ENCODE measurements at places on chromosomes 2 and 18.

GRCh38 chr2:236061497-236061896 is 106.7 kb downstream of the GBX2 start:
- DNase-seq: no peak

DNA sequence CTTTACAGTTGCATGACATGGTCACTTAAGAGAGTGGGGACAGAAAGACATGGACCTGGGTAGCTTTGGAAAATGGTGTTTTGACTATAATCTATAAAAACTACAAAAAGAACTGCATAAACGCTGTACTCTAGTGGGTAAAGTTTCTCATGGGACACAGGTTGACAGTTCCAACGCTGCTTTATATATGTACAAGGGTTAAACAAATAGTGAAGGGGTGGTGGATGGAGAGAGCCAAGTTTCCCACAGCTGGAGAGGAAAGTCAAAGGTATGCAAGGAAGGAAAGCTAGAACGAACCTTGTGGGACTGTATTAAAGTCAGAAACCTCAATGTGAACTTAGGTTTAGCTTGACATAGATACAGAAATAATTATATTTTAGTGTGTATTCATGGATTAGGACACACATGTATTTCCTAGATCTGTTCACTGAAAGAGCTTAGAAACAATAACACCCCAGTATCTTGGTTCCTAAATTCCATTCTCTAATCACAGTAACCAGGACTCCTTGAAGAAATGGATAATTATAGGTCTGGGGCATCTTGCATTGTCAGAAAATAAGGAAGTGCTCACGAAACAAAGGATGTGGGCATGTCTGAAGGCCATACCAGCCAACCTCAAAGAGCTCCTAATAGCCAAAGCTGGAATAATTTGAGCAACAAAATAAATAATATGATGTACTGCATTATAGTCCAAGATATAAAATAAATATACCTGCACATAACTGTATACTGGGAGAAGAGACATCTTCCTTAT is 28.8 kb downstream of the TANC1 start:
- DNase-seq: no peak

DNA sequence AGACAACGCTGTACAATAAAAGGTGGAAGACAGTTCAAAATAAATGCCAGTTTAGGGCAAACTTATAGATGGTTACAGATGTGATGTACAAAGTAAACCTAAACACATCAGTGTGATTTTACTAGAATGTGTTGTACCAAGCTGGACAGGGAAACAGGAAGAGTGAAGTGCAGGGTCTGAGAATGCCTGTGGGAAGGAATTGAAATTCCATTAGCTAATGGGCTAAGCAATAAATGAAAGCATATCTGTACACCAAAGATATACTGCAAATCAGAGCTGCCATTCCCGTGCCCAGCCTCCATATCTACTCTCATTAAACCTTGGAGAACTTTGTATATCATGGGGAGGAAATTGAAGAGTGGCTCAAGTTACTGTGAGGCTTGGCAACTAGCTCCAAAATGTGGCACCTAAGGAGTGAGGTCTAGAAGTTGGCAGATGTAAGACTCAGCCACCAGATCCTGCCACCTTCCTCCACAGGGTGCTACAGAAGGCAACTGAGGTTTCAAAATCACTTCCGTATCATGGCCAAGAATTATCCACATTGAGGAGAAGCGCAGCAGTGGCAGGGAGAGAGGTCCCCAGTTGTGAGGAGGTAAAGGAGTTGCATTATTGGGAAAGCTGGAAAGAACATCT is 277.8 kb downstream of the TCF4 start:
- DNase-seq: no peak

GRCh38 chr2:99576775-99577174 is 87.0 kb upstream of the REV1 start:
- DNase-seq: no peak

- DNase-seq: no peak
Measured at GRCh38 chr18:58288921-58289797, 245.1 kb downstream of the NEDD4L start.

- DNase-seq: no peak
Measured at GRCh38 chr2:120914839-120915521, 179.3 kb downstream of the GLI2 start.

GRCh38 chr2:15259356-15259756 is 301.8 kb downstream of the NBAS start:
- DNase-seq: no peak

DNA sequence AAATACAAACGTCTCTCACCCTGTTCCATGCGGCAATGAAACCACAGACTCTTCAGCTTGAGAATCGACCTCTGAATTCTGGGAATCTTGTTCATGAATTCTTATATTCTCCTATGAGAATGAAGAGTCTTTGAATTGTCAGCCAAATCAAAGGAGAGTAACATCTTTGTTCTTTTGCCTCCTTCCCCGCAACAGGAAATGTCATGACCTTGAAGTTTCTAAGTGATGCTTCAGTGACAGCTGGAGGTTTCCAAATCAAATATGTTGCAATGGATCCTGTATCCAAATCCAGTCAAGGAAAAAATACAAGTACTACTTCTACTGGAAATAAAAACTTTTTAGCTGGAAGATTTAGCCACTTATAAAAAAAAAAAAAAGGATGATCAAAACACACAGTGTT is 21.8 kb downstream of the TNFAIP6 start:
- no peak for DNase-seq

GRCh38 chr2:142710336-142710735 is 167.1 kb upstream of the KYNU start:
- no peak for DNase-seq

- no peak for DNase-seq
Measured at GRCh38 chr2:37892436-37893114, 32.5 kb upstream of the RMDN2 start.

- no peak for DNase-seq
Measured at GRCh38 chr2:233375490-233376314, 21.4 kb downstream of the DGKD start.

GRCh38 chr2:109030870-109031475 is 42.0 kb upstream of the EDAR start:
- no peak for DNase-seq

GRCh38 chr2:3626118-3626811 is 31.4 kb downstream of the COLEC11 start:
- no peak for DNase-seq

- DNase-seq: no peak
Measured at GRCh38 chr2:115652652-115653051, 1210.2 kb downstream of the DPP10 start.

DNA sequence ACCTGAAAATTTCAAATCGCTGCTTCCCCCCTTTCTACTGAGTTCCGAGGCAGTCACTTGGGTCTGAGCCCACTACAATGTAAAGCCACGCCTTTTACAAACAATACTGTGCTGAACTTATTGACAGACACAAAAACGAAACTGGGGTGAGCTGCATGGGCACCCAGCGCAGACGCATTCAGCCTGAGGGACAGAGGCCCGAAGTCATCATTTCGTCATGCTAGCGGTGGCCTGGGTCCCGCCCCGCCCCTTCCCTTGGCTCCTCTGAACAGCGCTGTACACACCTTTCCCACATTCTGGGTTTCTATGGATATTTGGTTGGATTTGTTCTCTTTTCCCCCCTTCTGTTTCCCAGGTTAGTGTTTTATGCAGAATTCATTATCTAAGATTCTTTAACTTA is 71.7 kb downstream of the EIPR1 start:
- DNase-seq: no peak

DNA sequence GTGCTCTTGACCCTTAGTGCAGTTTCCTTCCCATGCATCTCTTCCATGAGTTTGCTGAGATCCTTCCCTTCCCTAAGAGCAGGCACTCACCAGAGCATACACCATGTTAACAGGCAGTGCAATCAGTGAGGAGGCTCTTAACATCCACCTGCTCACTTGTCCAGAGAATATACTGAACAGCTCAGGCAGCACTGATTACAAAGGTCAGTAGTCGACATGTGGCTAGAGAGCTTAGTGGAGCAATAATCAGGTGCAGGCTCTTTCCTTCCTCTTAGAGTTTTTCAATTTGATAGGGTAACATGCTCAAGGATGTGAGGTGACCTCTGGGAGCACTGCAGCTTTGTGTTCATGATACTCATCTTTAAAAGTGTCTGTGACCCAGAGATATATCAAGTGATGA is 144.1 kb upstream of the SETBP1 start:
- no peak for DNase-seq

DNA sequence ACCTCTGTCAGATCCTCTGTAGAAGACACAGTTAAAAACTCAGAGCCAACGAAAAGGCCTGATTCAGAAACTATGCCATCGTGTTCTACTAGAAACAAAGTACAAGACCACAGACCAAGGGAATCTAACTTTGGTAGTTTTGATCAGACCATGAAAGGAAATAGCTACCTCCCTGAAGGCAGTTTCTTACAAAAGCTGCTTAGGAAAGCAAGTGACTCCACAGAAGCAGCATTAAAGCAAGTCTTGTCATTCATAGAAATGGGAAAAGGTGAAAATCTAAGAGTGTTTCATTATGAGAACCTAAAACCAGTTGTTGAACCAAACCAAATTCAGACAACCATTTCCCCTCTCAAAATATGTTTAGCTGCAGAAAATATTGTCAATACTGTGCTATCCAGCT is 58.2 kb downstream of the FSIP2 start:
- no peak for DNase-seq

GRCh38 chr2:85888684-85889626 is at the start of gene ST3GAL5:
Gene ST3GAL5 (minus strand): TSS chr2:85888990. CDS start chr2:85888905, 85 bp downstream.
- peak; percentile 21 for DNase-seq

DNA sequence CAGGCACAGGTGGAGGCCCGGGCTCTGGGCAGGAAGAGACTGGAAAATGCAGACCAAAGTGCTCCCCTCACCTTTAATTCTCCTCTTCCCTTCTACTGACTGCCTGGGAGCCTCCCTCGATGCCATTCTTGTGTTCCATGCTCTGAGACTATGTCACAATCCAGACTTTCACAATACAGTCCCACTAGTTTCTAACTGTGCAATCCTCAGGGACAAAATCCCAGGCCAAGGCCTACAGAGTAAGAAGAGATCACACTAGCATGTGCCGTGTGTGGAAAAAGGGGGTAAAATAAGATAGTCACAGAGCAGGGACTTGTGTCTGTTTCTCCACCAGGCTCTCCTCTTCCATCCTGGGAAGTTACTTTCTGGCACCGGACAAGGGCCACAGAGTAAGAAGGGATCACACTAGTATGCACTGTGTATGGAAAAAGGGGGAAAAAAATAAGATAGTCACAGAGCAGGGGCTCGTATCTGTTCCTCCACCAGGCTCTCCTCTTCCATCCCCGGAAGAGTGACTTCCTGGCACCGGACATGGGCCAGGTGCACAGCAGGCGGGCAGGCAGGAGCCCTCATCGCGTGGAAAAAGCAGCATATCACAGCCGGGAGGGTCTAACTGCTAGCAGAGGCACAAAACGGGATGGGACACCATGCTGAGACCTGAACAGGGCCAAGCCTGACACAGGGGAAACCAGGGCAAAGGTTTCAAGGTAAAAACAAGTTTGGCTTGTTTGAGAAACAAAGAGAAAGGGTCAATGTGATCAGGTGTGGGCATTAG is 9.6 kb downstream of the CYB5A start:
- DNase-seq: no peak

DNA sequence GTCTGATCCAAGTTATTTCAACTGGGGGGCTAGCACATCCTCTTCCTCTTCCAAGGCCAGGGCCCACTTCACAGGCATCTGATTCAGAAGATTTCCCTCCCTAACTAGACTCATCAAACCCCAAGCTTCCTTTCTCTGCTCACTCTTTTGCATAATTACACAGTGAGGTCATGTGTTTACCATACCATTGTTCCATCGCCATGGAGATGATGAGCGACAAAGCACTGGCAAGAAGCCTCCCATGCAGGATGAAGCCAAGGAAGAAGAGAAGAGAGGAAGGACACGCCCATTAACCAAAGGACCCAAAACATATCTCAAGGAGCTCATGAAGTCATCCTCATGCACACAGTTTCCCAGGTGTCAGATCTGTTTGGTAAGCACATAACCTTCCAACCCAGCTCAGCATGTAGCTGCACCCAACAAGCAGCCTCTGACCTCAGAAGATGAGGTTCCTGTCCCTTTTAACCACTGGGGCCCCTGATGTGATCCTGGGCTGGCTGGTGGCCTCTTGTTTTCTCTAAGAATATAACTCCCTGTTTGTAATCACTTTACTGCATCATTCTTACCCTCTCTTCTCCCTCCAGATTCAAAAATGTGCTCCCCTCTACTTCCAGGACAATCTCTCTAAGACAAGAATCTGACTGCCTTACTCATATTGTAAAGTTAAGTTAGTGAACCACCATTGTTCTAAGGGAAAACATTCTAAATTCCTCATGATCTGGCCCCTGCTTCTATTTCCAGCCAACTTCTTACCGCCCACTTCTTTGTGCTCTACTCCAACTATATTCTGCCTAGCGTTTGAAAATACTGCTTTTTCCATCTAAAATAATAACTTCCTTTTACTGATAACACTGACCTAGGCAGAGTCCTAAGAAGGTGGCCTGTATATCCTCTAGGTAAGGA is 190.1 kb downstream of the TTC32 start:
- no peak for DNase-seq

GRCh38 chr2:151246152-151246551 is 15.5 kb downstream of the RBM43 start:
- DNase-seq: no peak

GRCh38 chr2:159103411-159103810 is 135.0 kb downstream of the TANC1 start:
- DNase-seq: no peak

- peak; percentile 38 for DNase-seq
Measured at GRCh38 chr18:62637807-62638687, 77.3 kb upstream of the PHLPP1 start.

DNA sequence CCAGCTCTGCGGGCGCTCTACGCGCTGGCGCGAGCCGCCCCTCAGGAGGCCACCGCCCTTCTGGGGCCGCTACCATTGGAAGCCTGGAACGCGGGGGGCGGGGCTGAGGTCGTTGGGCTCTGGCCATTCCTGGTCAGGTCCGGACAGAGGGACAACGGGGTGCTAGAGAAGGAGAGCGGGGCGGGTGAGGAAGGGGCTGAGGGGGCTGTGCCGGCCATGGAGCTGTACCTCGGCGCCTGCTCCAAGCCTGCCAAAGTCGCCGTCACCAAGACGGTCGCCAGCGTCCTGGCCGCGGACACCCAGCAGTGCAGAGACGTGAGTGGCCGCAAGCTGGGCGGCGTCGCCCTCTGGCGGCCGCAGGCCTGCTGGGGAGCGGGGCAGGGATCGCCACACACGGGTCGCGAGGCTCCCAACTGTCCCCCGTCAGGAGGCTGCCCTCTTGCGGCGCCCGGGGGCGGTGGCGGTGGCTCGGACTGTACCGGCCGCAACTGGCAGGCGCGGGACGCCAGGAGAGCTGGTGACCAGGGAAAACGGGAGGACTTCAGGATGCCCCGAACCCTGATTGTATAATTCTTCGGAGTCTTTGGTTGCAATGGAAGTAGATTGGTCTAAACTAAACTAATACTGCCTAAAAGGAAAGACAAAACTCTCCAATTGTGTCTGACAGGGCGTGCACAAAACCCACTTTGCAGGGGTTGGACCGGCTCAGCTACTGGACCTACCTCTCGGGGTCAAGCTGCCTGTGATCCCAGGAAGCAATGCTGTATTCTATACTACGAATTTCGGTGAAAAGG is at the start of gene FSIP2:
TSS of gene FSIP2 (plus strand) at position 126 of the 794 bp plus-strand sequence. CDS start at position 217, 91 bp downstream.
- DNase-seq: peak; percentile 24

GRCh38 chr2:10238991-10239485 is 63.7 kb upstream of the HPCAL1 start:
- no peak for DNase-seq
